ENCODE measurements at places on chromosomes 6 and 20. TPM values are rescaled to one million over a fixed set of nuclear protein-coding genes. Genes with fewer than 3 reads are reported as not detected.

The ANKRD66 gene
- not detected for total RNA-seq

The PAQR8 gene
- total RNA-seq: 3.4 TPM

The BTNL2 gene
- total RNA-seq: not detected

The CENPQ gene
- 13.1 TPM for total RNA-seq

The MATN4 gene
- 1.9 TPM for total RNA-seq

The TEAD3 gene
- 4.2 TPM for total RNA-seq

The WFDC10B gene
- not detected for total RNA-seq

The PRDM13 gene
- 1.4 TPM for total RNA-seq

The REM1 gene
- total RNA-seq: 1.5 TPM

The RREB1 gene
- 11.8 TPM for total RNA-seq

The SLC17A9 gene
- 19.8 TPM for total RNA-seq

The PRIM2 gene
- total RNA-seq: 15.2 TPM

The SFT2D1 gene
- total RNA-seq: 38.2 TPM

The TNXB gene
- total RNA-seq: 2.7 TPM

The VWA7 gene
- total RNA-seq: 0.34 TPM

The TCF21 gene
- total RNA-seq: not detected
